Transverse colon (tissue), 4 donors: ENCODE measurements at places on chromosomes 7 and 10. TPM values are rescaled to one million over a fixed set of nuclear protein-coding genes. Genes with fewer than 3 reads are reported as not detected.

ZNF488 gene
- not detected for total RNA-seq

LAMB1 gene
- total RNA-seq, result 54.2 TPM

SEMA4G gene
- total RNA-seq, result 133 TPM

ZNF503 gene
- total RNA-seq, result 7.3 TPM

CDHR3 gene
- 33.8 TPM for total RNA-seq

CALHM1 gene
- total RNA-seq, result not detected

SPDYE16 gene
- not detected for total RNA-seq

ADARB2 gene
- total RNA-seq, result 2.0 TPM
